Thymus (tissue), 14 donors: ENCODE measurements at places on chromosomes 16 and 17. TPM values are rescaled to one million over a fixed set of nuclear protein-coding genes. Genes with fewer than 3 reads are reported as not detected.
A peak's percentile ranks its signal among the peaks of the same experiment; 100 is the strongest.

DNA sequence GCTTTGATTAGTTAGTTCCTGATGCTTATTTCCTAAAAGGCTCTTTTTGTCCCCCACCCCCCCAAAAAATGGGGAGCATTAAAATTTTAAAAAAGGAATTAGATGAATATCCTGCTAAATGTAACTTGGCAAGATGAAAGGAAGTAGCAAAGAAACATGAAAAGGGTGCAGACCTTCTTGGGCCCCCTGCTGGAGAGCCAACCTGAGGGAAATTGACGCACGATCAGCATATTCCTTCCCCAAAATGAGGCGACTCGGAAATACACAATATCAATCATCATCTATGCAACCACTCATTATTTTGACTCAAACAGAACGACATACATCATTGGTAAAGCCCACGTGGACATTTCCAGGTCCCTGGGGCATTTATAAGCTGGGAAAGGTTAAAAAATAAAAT lies 59.7 kb downstream of the GRIN2A start:
- no peak for DNase-seq
- no peak overlapping the region for H3K4me3 ChIP-seq
- no peaks in the 10 kb centered on the region for H3K4me1 ChIP-seq
- no peaks in the 10 kb centered on the region for H3K36me3 ChIP-seq
- no peak overlapping the region for H3K27ac ChIP-seq

GRCh38 chr17:49890852-49891251 lies 43.0 kb upstream of the TAC4 start:
- H3K27ac ChIP-seq = no peak overlapping the region
- H3K27me3 ChIP-seq = peaks cover 20% of the 10 kb centered on the region
- no peak overlapping the region for H3K4me3 ChIP-seq
- no peaks in the 10 kb centered on the region for H3K36me3 ChIP-seq
- no peaks in the 10 kb centered on the region for H3K4me1 ChIP-seq

GRCh38 chr17:6506679-6507231 lies 49.6 kb downstream of the PITPNM3 start:
- no peaks in the 10 kb centered on the region for H3K4me1 ChIP-seq
- DNase-seq = no peak
- no peak overlapping the region for H3K27ac ChIP-seq

DNA sequence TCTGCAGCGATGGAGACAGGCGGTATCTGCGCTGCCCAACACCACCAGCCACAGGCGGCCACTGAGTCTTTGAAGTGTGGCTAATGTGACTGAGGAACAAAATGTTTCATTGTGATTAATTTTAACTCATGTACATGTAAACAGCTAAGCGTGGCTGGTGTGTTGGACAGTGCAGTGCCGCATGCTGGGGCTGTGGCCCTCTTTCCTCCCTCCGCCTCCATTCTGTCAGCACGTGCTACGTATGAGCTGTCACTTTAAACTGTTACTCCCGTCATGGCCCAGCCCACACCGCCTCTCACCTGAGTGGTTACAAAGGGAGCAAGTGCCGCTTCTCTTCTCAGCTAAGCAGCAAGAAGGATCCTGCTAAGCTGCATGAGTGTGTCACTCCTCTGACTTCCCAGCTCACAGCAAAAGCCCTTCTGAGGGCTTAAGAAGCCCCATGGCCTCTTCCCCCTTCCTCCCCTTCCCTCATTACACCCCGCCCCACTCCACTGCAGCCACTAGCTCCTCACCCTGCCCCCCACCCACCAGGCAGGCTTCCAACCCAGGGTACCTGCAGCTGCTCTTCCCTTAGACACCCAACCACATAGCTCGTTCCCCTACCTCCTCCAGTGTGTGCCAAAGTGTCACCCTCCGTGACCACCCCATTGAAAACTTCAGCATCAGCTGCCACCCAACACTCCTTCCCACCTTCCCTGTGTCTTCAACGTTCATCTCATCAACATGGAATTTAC lies 15.0 kb downstream of the HASPIN start:
- peaks cover 43% of the 10 kb centered on the region for H3K4me1 ChIP-seq
- no peaks in the 10 kb centered on the region for H3K27me3 ChIP-seq
- H3K4me3 ChIP-seq = peak overlapping the region; percentile 24
- peak; percentile 85 for DNase-seq
- peaks cover 14% of the 10 kb centered on the region for H3K36me3 ChIP-seq

DNA sequence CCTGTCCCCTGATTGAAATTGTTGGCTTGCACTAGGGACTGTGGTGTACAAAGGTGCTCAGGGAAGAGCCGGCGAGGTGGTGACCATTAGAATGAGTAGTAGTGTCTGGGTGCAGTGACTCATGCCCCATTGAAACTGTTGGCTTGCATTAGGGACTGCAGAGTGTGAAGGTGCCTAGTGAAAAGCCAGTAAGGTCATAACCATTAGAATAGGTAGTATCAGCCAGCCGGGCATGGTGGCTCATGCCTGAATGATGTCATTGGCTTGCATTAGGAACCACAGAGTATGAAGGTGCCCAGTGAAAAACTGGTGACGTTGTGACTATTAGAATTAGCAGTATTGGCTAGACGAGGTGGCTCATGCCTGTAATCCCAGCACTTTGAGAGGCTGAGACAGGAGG lies 78.9 kb downstream of the ABCC6 start:
- H3K27me3 ChIP-seq = no peaks in the 10 kb centered on the region
- no peaks in the 10 kb centered on the region for H3K4me1 ChIP-seq
- no peak for DNase-seq
- H3K4me3 ChIP-seq = no peak overlapping the region
- no peak overlapping the region for H3K27ac ChIP-seq

DNA sequence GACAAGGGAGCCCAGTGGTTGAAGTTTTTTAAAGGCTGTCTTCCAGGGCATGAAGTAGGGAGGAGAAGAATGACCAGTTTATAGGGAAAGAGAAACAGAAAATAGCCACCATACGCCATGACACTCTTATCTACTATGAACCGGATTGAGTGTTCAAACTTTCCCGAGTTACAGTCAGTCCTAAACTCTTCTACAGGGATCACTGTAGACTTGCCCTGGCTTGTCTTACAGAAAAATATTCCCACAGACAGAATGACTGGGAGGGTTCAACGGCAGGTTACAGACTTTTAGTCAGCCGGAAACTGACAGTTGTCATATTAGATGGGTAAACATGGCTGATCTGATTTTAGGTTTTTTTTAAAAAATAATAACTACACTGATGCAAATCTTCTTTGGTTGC lies 662.5 kb upstream of the SOX9 start:
- H3K4me1 ChIP-seq = no peaks in the 10 kb centered on the region
- H3K4me3 ChIP-seq = no peak overlapping the region
- H3K27me3 ChIP-seq = no peaks in the 10 kb centered on the region
- H3K36me3 ChIP-seq = no peaks in the 10 kb centered on the region

DNA sequence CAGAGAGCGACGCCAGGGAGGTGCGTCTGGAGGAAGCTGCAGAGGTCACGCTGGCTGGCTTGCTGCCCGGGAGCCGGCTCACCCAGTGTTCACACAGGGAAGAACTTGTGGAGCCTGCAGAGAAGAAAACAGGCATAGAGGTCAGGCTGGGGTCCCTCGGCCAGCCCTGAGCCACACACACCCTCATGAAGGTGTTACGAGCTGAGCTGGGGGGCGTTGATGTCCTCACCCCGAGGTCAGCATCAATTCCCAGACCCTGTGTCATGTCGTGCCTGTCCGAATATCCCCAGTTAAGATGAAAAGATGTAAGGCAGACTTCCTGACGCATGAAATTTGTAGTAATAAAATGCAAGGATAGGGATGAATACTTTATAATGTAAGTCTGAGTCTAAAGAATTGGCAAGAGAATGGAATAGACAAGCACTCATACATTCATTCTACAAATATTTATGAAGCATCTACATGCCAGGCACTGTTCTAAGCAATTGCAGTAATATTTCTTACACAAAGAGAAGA lies 77.1 kb downstream of the USP31 start:
- H3K27me3 ChIP-seq = no peaks in the 10 kb centered on the region
- peaks cover 6% of the 10 kb centered on the region for H3K36me3 ChIP-seq
- peaks cover 2% of the 10 kb centered on the region for H3K4me1 ChIP-seq
- no peak overlapping the region for H3K27ac ChIP-seq

DNA sequence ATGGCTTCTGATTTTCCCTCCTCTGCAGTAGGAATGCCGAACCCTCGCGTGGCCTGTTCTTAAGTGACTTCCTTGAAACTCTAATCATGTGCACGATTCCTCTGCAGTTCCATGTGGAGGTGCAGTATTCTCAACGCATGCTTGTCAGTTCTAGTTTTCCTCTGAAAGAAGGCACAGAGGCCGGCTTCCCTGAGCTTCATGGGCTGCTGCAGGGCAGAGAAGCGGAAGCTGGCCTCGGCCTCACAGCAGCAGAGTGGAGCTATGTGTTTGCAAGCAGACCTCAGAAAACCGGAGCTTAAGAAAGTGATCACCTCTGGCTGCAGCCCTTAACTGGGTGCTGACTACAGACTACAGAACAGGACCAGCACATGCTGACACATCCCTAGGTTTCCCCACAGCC lies 500.7 kb downstream of the GRIN2A start:
- no peaks in the 10 kb centered on the region for H3K36me3 ChIP-seq
- H3K27ac ChIP-seq = no peak overlapping the region
- no peak overlapping the region for H3K4me3 ChIP-seq
- DNase-seq = no peak

OR2C1 gene
- total RNA-seq = 0.14 TPM

MT4 gene
- total RNA-seq = 7.5 TPM

FOXO3B gene
- total RNA-seq = 1.8 TPM
